ENCODE measurements at places on chromosomes 3 and 15. TPM values are rescaled to one million over a fixed set of nuclear protein-coding genes. Genes with fewer than 3 reads are reported as not detected.

The ATP10A gene
- polyA plus RNA-seq = 1.4 TPM

The GOLGA8Q gene
- not detected for polyA plus RNA-seq

The GOLGA6L1 gene
- polyA plus RNA-seq = not detected

The PLA2G4E gene
- 0.03 TPM for polyA plus RNA-seq

The GOLGA8O gene
- polyA plus RNA-seq = not detected

The FOXB1 gene
- 2.7 TPM for polyA plus RNA-seq

The MEX3B gene
- 13.6 TPM for polyA plus RNA-seq

The TUSC7 gene
- not detected for polyA plus RNA-seq

The ARID3B gene
- polyA plus RNA-seq = 102 TPM

The ZDHHC3 gene
- 88.7 TPM for polyA plus RNA-seq

The SIDT1 gene
- polyA plus RNA-seq = 0.06 TPM

The MOBP gene
- polyA plus RNA-seq = 0.24 TPM

The STAB1 gene
- 1.3 TPM for polyA plus RNA-seq

Measured in H1 (cell line).